Anterior cingulate cortex (tissue), 58 donors: ENCODE measurements at places on chromosomes 5 and 9.
A peak's percentile ranks its signal among the peaks of the same experiment; 100 is the strongest.

- no peak for DNase-seq
Measured at GRCh38 chr5:96150007-96150406, 188.4 kb upstream of the ELL2 start.

- DNase-seq: no peak
Measured at GRCh38 chr5:33118761-33119415, 321.9 kb upstream of the TARS1 start.

- DNase-seq: no peak
Measured at GRCh38 chr9:137828527-137829259, 48.9 kb upstream of the CACNA1B start.

GRCh38 chr9:94952565-94953373 lies 226.3 kb downstream of the AOPEP start:
- DNase-seq: no peak

- no peak for DNase-seq
Measured at GRCh38 chr5:173625673-173626504, 9.4 kb upstream of the BOD1 start.

GRCh38 chr5:73917433-73917832 lies 291.4 kb downstream of the ARHGEF28 start:
- peak; percentile 62 for DNase-seq

DNA sequence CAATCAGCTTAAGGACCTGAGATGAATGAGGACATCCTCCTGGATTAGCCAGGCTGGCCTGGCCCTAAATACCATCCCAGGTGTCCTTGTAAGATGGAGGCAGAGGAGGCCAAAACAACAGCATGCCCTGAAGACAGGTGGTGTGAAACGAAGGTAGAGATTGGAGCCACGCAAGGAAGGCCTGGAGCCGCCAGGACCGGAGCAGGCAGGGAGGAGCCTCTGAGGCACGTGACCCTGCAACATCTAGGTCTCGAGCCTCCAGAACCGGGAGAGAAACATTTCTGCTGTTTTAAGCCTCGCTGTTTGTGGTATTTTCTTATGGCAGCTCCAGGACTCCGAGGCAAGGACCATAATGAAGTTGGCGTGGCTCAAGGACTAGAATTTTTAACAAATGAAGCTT lies 9.7 kb upstream of the COL5A1 start:
- no peak for DNase-seq

- DNase-seq: no peak
Measured at GRCh38 chr5:72292411-72292810, 27.6 kb downstream of the MRPS27 start.

GRCh38 chr5:29042152-29042551 lies 2003.8 kb upstream of the CDH9 start:
- DNase-seq: no peak

- no peak for DNase-seq
Measured at GRCh38 chr5:89228355-89228754, 345.4 kb upstream of the MEF2C start.

DNA sequence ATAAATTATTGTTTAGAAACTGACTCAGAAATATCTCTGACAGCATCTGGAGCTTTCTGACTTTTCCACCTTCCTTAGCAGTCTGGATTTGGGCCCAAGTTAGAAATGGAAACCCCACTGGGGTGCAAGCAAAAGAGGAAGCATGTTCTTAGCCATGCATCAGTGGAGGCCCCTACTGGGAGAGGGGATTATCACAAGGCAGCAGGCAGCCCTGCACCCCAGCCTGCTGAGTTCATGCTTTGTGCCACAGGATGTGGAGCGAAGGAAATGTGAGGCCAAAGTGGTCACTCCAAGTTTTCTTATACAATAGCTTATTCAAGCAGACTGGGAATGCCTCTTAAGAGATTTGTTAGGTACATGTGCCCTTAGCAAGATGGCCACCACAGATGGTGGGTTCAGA lies 146.5 kb upstream of the TLX3 start:
- DNase-seq: no peak

GRCh38 chr9:79592726-79593493 lies 21.1 kb downstream of the TLE4 start:
- DNase-seq: no peak

DNA sequence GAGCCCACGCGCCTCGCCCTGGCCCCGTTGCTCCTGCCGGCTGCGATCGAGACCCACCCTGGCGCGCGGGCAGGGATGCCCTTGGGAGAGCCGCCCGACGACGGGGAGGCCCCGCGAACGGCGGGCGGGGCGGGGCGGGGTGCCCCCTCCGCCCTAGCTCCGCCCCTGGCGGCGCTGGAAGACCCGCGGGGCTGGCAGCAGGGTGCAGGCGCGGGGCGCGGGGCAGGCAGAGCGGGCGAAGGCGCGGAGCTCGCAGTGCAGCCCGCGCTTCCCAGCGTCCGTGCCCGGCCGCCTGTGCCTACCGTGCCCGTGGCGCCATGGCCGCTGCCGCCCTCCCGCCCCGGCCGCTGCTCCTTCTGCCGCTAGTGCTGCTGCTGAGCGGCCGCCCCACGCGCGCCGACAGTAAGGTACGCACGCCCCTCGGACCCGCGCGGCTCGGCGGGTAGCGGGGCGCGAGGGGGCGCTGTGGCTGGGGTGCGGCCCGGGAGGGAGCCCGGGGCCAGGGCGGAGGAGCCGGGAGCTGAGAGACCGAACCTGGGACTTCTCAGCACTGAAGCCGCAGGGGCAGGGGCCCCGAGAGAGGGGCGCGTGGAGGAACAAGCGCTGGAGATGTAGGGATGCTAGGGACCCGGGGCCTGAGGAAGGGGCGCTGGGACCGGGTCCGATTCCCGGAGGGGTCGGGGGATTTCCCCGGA lies at the start of gene OLFML2A:
Gene OLFML2A (plus strand): TSS at position 180 of the 695 bp plus-strand sequence. CDS start 138 bp downstream, at position 318.
- DNase-seq: no peak

- no peak for DNase-seq
Measured at GRCh38 chr9:88218726-88219125, 80.5 kb upstream of the SPATA31C2 start.

GRCh38 chr5:180600554-180601041 lies 9.3 kb upstream of the SCGB3A1 start:
- DNase-seq: no peak

- DNase-seq: no peak
Measured at GRCh38 chr5:1315018-1315708, 20.3 kb upstream of the TERT start.

DNA sequence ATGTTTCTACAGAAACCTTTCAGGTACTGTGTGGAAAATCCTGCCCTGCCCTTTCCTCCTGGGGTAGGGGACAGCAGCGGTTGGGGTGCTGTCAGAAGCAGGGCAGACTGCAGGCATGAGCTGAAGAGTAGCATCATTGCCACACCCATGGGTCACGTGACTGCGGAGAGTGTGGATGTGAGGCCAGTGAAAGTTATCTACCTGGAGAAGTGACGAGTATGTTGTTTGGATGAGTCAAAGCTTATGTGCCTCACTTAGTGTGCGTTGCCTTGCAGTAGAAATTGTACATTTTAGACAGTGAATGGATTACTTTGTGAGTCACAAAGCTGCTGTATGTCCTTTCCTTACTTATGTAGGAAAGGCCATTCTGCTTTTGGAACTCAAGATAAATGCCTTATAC lies 21.7 kb upstream of the ACTBL2 start:
- no peak for DNase-seq

DNA sequence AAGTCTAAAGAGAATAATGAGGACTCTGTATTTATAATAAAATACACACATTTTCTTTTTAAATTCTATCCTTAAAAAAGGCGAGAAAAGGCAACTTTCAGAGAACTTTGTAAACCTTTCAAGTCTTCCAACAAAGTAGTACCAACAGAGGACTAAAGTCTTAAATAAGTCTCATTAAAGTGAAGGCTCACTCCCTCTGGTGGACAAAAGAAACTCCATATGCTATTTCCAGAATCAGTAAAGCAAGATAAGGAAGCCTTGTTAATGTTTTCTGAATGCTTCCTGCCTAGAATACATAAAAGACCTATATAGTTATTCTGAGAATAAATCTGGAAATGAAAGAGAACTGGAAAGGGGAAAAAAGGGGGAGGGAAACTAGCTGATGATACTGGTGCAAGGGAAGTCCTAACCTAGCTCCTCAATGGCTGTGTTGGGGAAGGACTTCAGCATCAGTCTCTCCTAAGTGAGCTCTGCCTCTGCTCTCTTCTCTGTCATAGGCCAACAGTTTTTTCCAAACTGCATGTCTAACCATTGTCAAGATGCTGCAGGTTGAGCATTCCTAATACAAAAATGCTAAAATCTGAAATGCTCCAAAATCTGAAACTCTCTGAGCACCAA lies 7.2 kb downstream of the HMGCS1 start:
- DNase-seq: no peak

- peak; percentile 12 for DNase-seq
Measured at GRCh38 chr9:125959951-125960619, 212.9 kb downstream of the PBX3 start.

DNA sequence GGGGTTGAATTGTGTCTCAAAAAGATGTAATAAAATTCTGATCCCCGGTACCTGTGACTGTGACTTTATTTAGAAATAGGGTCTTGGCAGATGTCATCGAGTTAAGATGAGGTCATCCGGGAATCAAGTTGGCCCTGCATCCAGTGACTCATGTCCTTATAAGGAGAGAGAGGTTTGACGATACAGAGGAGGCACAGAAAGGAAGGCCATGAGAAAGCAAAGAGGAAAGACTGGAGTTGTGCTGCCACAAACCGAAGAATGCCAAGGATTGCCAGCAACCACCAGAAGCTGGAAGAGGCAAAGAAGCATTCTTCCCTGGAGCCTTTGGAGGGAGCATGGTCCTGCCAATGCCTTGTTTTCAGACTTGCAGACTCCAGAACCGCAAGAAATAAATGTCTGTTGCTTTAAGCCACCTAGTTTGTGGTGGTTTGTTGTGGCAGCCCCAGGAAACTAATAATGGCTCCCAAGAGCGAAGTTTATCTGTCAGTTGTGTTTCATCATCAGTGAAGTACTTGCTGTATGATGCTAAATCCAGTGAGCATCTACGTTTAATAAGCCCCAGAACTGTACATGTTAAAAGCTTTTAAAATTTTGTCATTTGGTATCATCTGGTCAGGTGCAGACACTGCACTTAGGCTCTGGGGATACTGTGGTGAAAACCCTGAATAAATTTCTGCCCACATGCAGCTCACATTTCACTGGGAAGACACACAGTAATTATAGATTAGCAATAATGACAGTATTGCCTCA lies 114.8 kb downstream of the TLE4 start:
- DNase-seq: no peak

DNA sequence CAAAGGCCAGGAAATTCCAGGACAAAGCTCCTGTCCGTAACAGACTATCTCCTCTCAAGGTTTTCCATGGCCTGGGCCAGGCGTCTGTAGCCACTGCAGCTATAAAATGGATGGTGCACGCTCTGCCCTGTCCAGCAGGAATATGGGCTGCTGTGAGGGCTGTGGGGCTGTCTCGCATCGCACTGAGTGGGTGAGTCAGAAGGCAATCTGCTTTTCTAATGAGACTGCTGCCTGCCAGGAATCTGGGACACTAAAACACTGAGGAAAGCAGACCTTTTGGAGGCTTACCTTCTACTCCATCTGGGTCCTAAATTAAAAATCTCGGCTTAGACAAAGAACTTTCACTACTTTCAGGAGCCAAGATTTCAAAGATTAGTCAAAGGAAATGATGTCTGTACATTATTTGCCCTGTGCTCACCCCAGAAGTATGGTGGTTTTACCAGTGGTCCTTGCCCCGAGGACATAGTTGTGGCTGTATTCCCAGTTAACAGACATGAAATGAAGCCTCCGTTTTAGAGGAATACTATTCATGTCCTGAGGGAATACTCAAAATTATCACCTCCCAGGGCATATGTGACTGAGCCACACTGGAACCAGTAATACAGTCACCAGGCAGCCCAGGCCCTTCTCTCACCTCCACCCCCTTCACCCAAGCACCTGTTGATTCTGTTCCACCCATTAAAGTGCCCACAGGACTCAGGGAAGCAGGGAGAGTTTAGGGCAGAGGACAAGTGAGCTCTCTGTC lies 56.4 kb downstream of the PFDN1 start:
- peak; percentile 10 for DNase-seq

DNA sequence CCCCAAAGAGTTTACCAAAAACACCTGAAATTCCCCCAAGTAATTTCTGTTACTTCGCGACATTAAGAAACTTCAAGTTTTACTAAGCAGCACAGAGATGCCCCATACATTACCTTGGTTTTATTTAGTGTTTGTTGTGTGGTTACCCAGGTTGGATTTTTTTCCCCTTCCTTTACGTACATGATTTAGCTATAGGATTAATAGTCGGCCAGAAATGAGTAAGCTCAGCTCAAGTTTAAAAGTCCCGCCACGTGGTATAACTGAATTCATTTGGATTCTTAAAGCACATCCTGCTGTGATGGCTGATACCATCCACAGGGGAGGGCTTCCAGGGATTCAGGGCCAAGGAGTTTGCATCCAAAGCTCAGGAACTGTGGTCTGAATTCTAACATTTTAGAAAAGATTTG lies 75.9 kb downstream of the DAP start:
- no peak for DNase-seq

DNA sequence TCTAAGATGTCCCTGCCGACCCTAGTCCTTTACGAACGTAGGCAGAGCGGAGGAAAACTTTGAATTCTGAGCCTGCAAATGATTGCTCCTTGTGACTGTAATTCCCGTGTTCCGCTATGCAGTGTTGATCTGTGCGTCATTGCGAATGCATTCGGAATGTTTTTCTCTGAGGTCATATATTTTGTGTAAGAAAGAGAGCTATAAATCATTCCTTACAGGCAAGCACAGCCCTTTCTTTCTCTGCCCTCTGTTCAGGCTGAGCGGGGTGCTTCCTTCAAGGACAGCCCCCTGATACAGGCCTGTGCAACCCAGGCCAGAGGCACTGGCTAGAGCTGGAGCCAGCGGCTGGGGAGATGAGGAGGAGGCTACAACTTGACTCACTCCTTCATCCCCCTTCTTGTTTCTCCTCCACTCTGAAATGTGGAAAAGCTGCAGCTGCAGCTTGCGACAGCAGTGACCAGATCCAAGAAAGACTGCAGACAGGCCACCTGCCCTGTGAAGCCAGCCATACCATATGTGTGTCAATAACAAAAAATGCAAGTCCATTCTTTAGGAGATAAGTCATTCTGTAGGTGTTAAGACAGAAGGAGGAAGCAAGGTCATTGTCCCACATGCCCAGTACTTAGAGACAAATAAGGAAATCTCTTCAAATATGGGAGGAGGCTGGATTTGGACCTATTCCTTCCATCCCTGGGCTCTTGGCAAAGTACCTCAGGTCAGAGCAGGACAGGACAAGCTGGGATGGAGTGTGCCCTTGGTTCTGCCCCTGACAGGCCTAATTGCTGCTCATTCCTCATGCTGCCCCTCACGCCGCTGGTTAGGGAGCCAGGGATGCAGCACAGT lies 345.7 kb upstream of the WWC1 start:
- no peak for DNase-seq

- DNase-seq: no peak
Measured at GRCh38 chr9:87630266-87630665, 95.7 kb upstream of the CTSL start.

DNA sequence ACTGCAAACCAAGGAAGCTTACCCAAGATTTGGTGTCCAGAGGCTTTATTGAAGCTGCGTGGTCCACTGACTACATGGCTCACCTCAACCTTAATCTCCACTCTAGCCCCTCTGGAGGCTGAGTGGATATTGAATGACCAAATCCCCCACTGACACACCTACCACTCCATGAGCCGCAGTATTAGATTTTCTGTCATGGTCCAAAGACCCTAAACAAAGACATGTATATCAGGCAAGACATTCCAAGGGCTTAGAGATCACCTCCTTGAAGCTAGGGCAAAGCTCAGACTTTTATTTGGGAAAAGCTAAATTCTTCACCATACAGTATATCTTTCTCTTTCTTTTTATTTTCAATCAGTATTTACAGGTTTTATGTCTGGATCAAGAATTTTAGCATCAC lies 346.2 kb upstream of the CTNND2 start:
- no peak for DNase-seq
